Hematopoietic multipotent progenitor cell treated with erythropoietin and hydrocortisone succinate and interleukin-3 and kit ligand, for 15 days (in vitro differentiated cells): ENCODE measurements at places on chromosomes 1 and 21.

DNA sequence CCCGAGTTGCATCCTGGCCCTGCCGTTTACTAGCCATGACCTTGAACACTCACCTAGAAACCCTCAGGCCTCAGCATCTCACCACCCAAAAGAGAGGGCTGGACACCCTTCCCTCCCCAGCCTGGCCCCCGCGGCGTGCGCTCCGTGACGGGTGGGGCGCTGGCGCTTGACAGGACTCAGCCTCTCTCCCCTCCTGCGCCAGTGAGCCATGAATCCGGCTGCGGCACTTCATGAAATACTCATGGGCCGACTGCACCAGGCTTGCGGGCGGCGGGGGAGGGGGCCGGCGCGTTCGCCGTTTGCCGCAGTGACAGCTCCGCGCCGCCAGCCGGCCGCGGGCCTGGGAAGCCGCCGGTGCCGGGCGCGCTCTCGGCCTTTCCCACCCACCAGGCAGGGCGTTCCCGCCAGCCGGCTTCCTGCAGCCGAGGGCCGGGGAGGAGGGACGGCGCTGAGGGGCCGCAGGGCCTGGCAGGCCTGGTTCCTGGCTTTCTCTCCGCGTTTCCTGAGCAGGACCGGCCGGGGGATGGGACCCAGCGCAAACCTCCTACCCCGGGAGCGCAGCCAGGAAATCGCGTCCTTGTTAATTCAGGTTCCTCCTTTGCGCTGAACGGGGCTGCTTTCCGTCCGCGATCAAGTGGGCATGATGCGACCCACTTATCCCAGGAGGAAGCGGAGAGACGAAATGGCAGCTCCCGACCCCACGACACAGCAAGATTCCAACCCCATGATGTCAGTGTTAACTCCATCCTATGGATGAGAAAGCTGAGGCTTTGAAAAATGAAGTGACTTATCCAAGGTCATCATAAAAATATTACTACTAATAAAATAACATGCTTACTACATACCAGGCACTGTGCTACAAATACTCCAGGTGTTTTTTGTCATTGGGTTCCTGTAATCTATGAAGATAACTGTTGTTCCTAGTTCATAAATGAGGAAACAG lies 9.1 kb upstream of the LUZP1 start:
- DNase-seq = no peak

- DNase-seq = no peak
These were observed 1857.4 kb downstream of the NCAM2 start for GRCh38 chr21:22855581-22855980.

DNA sequence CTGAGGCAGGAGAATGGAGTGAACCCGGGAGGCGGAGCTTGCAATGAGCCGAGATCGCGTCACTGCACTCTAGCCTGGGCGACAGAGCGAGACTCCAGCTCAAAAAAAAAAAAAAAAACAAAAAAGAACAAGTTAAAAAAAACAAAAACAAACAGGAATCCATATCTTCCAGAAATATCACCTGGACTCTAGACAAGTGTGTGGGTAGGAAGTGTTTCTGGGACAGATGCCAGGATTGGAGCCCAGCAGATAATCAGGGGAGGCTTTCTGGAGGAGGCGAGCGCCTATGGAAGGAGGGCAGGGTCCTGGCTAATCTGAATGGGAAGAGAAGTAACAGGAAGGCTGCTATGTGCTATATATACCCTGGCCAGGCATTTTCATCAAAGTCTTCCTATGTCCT lies 43.6 kb upstream of the SYNC start:
- DNase-seq = no peak

DNA sequence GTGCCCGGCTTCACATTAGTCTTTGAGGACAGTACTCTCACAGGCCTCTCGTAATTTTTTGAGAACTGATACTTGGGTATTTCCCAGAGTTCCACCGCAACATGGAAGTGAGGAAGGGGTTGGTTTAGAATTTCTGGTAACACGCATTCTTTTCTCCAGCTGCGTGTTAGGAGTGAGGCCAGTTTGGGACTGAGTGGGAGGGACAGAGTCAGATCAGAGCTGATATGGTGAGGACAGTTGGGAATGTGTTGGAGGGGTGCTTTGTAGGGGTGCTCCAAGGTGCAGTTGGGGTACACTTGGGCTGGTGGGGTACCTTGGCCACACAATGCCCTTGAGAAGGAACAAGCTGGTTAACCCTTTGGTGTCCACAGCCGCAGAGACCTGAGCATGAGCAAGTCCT lies 6.7 kb downstream of the FBXO6 start:
- no peak for DNase-seq

GRCh38 chr1:159960721-159961381 lies 6.8 kb upstream of the SLAMF9 start:
- peak; percentile 45 for DNase-seq

GRCh38 chr1:235736263-235736662 lies 86.7 kb upstream of the GNG4 start:
- no peak for DNase-seq

GRCh38 chr1:235607284-235607683 lies 42.3 kb downstream of the GNG4 start:
- DNase-seq = no peak

DNA sequence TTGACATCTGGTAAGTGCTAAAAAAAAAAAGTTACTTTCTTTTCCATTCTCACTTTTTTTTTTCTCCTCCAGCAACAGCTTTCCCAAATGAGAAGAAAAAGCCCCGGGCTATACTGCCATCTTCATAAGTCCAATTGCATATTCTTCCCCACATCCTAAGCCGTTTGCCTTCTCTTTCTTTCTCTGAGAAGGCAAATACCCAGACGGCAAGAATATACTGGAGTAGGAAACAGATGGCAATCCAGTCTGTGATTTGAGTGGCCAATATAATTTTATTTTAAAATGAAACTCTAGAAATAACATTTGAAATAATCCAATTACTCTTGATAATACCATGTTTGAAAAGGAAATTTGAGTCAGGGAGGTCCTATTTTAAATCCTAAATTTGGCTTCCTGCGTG lies 44.6 kb upstream of the GREM2 start:
- no peak for DNase-seq

GRCh38 chr1:203228670-203229069 lies 803 bp downstream of the CHIT1 start:
- no peak for DNase-seq

DNA sequence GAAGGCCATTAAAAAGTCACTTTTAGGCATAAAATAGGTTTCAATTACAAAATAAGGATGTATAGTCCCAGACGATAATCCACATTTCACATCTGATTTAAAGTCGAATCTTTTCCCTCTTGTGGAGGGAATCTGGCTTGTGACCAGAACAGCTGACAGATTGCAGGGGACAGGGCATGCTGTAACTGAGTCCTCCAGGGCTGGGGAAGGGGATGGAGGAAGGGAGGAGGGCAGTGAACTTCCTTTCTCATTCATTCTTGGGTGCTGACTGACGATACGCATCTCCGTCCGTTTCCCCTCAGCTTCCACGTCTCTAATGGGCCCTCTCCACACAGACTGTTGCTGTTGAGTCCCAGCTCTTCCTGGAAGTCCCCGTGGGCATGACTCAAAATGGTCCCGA lies 108.1 kb upstream of the CSF3R start:
- DNase-seq = no peak

DNA sequence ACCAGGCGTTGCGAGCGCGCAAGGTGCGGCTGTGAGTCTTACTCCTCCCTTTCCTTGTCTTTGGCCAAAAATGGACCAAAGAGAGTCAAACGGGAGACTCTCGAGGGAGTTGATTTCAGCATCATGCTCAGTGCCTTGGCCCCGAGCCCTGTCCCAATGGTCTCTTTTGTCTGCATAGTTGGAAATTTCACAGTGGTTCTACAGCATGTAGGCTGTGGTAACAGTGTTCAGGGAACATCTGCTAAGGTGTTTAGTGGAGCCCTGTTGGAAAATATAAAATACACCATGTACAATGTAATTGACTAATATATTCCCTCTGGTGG lies 2.7 kb downstream of the CACNA1E start:
- no peak for DNase-seq
